ENCODE measurements at places on chromosomes 2 and 18. TPM values are rescaled to one million over a fixed set of nuclear protein-coding genes. Genes with fewer than 3 reads are reported as not detected.

The FOXD4L1 gene
- 0.15 TPM for polyA plus RNA-seq

The FAP gene
- polyA plus RNA-seq, result 1.6 TPM

The CRYBA2 gene
- not detected for polyA plus RNA-seq

The CAPN14 gene
- polyA plus RNA-seq, result 0.03 TPM

The DLX1 gene
- polyA plus RNA-seq, result 0.04 TPM

The ALPG gene
- not detected for polyA plus RNA-seq

The AQP12B gene
- polyA plus RNA-seq, result not detected

The SPRED2 gene
- polyA plus RNA-seq, result 4.1 TPM

The SLC19A3 gene
- 0.27 TPM for polyA plus RNA-seq

The STAT4 gene
- 0.38 TPM for polyA plus RNA-seq

The ANKRD30B gene
- 0.10 TPM for polyA plus RNA-seq

The PARD6G gene
- polyA plus RNA-seq, result 1.00 TPM

The PSMD14 gene
- 372 TPM for polyA plus RNA-seq

The ARHGEF33 gene
- 0.03 TPM for polyA plus RNA-seq

The HMSD gene
- not detected for polyA plus RNA-seq

The RPE gene
- polyA plus RNA-seq, result 16.6 TPM

The MROH2A gene
- not detected for polyA plus RNA-seq

The TPO gene
- polyA plus RNA-seq, result 3.8 TPM

The DYSF gene
- polyA plus RNA-seq, result 55.8 TPM

The CCBE1 gene
- polyA plus RNA-seq, result 0.18 TPM

The CNDP1 gene
- polyA plus RNA-seq, result not detected

The UGT1A5 gene
- not detected for polyA plus RNA-seq

The RAB17 gene
- 0.80 TPM for polyA plus RNA-seq

The GPR155 gene
- polyA plus RNA-seq, result 1.0 TPM

The POTEF gene
- not detected for polyA plus RNA-seq

Data from psoas muscle (tissue), 8 donors.